ENCODE measurements at places on chromosomes 16 and 17.
A peak's percentile ranks its signal among the peaks of the same experiment; 100 is the strongest.

GRCh38 chr17:72056727-72057290, 64.0 kb upstream of the SOX9 start:
- no peak for DNase-seq

DNA sequence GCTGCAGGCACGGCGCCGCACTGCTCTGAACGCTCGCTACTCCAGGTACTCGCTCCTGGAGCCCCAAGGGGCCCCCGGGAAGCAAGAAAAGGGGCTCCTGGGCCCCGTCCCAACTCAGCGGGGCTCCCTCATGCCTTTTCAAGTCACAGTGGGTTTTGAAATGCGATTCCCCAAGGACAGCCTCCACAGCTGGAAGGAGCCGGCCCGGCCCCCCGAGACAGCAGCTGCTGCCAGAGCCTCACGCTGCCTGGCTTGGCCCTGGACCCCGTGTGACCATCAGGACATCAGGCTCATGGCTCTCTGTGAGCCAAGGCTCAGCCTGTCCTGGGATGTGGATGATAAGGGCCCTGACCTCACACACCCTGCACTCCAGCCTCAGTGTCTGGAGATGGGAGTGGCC, 80.6 kb downstream of the LMF1 start:
- no peak for DNase-seq

DNA sequence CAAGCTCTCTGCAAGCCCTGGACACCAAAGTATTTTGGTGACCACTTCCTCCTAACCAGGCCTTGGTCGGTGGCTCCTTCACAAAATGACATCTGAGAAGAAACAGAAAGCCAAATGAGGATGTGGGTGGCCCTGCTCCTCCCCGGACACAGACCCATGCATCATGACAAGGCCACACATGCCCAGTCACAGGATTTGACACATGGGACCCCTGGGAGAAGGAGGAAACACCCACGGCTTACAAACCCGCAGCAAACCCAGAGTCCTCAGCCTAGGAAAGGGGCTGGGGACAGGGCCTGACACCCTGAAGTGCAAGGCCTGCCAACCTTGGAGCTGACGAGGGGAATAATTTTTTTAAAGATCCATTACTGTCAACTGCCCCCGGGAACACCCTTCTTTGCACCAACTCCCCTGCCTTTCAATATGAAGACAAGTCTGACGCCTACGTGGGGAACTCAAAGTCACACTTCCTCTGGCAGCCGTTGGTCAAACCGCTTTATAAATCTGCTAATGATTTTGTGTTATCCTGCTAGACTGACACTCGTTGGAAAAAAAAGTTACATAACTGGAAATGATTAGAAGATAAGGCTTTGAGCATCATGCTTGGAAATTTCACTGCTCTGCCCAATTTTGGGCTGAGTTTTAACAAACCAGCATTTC, 41.3 kb downstream of the GAS7 start:
- no peak for DNase-seq

- no peak for DNase-seq
These were observed 12.3 kb downstream of the RAI1 start for GRCh38 chr17:17693253-17694168.

DNA sequence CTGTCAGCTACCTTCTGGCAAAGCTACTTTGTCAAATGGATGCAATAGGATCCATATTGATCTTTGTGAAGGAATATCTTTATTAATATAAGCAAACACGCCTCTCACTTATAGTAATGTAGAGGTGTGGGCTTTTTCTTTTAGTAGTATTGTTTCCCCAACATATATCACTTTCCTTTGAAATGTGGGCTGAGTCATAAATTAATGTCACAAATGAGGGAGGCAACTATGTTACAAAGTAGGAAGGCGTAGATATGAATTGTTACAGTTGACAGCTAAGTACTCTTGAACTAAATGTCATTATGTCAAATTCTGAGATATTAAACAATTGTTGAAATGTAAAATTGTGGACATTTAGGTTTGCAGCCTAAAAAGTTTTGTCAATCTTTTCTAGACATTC, 2.6 kb upstream of the PPM1E start:
- no peak for DNase-seq

DNA sequence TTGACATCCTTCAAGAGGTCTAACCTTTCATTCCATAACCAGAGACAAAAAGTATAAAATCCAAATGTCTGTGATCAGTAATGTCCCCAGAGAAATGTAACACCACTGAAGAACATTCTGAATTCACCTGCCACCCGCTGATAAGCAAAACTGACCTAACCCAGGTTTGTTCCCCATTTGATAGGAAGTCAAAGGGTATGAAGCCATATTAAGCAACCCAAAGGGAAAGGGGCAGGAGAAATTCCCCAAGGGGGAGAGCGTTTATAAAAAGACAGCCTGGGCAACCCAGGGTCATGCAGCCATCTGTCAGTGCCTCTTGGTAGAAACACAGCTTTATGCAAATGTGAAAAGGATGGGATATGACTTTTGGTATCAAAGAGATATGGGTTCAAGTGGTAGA, 30.7 kb upstream of the PIK3R6 start:
- DNase-seq = no peak

DNA sequence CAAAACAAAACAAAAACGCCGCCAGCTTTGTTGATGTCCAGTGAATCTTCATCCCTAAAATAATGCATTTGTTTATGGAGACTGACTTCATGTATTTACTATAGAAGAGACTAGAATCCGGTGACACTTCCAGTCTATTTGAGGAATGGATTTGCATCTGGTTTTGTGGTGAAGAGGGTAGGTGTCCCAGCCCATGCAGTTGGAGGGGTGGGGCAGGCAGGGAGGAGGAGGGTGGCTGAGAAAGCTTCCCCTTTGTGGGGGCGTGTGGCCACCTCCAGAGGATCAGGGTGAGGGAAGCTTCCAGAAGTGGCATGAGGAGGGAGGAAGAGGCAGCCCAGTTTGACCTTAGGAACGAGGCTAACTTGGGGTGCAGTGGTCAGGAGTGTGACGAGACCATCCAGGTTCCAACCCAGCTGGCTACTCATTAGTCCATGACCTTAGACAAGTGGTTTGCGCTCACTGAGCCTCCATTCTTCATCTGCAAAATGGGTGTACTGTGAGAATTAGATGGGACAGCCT, 69.5 kb downstream of the CMIP start:
- no peak for DNase-seq

GRCh38 chr17:73224663-73225305, 31.9 kb downstream of the COG1 start:
- DNase-seq = no peak

GRCh38 chr17:51056813-51057510, 63.7 kb downstream of the SPAG9 start:
- DNase-seq = no peak

- DNase-seq = no peak
These were observed 8.7 kb downstream of the ATXN1L start for GRCh38 chr16:71854369-71854948.

DNA sequence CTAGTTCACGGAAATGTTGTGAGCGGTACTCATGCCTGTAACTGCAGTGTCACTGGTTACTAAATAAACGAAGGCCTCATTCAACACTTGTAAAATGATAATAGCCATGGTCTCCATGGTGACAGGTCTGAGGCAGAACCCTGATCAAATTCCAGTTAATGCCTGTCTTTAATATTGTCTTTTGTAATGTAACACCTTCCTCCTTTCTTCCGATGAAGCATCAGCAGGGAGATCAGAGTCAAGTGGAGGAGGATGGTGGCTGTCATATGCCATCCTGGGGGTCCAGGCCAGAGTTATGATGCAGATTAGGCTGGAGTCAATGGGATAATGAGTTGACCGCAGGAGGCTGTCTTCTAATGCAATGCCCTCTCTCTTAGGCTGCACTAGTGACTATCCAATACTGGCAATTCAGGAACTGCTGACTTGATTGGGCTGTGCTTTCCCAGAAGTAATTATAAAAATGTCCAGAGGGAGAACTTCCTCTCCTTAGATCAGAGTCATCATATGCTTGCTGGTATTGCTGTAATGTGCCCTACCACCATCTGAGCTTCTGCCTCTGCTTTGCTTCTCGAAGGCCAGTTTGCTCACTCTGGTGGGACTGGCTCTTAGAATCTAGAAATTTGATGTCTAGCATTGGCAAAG, 419.1 kb downstream of the CA10 start:
- no peak for DNase-seq

DNA sequence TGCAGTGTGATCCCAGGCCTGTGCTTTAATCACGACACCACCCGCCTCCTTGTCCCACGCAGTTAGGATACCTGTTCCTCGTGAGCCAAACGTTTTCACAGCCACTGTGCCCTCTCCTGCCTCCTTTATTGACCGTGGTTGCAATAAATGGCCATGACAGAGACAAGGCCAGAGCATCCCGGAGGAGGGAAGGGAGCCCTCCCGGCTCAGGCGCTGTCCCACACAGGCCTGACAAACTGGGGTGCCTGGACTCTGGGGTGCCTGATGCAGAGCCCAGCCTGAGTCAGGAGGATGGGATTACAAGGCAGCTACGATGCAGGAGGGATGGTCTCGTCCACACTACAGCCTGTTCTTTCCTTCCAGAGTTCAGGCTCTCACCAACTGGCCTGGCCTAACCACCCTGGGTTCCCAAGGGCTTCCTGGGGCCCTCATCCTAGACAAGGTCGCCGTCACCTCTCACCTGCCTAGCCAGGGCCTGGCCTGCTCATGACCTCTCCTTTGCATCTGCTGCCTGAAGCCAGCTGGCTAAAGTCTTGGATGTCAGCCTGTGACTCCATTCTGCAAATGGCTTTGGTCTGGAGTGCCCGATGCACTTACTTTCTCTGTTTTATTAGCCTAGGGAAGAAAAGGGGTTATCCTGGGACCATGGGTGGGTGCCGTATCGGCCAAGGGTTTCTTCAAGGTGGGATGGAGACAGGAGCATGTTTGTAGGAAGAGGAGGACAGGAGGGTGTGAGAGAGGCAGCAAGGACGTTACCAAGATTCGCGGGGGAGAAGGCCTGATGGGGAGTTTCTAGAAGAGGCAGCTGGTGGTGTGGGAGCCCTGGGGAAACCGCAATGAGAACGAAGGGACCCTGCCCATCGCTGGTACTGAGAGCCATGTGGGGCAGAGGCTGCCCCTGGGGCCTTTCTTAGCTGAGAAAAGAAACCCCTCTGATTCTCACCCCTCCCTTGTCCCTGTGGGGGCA, 234.3 kb upstream of the TNRC6C start:
- DNase-seq = no peak

- no peak for DNase-seq
These were observed 88.2 kb downstream of the NOG start for GRCh38 chr17:56681561-56682266.

GRCh38 chr16:3589991-3590701, 12.9 kb upstream of the NLRC3 start:
- DNase-seq = peak; percentile 91

DNA sequence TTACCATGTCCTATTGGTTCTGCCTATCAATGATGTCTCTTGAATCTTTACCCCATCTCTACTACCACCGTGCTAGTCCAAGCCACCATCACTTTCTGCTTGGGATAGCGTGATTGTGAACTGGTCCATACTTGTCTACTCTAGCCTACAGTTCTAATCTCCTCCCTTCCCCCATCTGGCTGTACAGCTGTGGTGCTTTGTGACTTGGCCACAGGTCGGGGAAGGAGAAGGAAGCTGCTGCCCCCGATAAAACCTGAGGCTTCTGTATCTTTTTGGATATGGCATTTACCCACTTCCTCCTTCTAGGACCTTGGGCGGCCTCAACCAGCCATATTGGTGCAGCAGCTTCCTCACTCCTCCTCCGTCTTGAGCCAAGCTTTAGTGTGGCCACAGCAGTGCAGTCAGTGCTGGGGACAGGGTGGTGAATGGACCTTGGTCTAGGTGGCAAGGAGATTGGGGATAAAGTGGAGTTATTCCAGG, 314 bp upstream of the ITGA2B start:
- peak; percentile 49 for DNase-seq

GRCh38 chr17:13741744-13742143, 140.0 kb upstream of the HS3ST3A1 start:
- DNase-seq = no peak

DNA sequence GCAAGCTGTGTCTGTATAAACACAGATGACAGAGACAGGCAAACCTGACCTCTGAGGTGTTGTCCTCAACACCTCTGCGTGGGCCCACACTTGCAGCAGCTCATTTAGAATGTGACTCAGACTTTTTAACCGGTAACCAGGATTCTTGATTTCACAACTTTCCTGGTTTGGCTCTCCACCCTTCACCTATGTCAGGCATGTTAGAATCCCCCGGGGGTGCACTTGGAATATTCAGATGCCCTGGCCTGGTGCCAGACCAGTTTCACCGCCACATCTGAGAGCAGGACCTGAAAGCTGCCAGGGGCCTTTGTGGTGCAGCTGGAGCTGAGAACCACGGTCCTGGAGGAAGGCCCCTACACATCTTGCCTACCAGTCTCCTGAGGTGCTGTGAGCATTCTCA, 4.8 kb downstream of the DHODH start:
- no peak for DNase-seq

- DNase-seq = no peak
These were observed 651.8 kb downstream of the CDH11 start for GRCh38 chr16:64469906-64470702.

DNA sequence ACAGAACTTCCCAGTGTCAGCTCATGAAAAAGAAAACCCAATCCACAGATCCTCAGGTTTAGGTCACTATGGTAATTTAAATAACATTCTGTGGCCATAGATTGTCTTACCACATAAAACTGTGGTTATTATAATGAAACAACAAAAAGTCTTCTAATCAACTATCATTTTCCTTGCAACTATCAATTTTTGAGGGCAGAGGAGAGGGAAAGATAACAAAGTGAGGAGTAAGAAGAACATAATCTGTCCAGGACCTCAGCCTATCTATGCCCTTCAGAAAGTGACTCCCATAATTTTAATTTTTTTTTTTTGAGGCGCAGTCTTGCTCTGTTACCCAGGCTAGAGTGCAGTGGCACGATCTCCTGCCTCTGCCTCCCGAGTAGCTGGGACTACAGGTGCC, 4.0 kb upstream of the GGNBP2 start:
- DNase-seq = no peak
